ENCODE measurements at places on chromosomes 2 and 18. TPM values are rescaled to one million over a fixed set of nuclear protein-coding genes. Genes with fewer than 3 reads are reported as not detected.

DNA sequence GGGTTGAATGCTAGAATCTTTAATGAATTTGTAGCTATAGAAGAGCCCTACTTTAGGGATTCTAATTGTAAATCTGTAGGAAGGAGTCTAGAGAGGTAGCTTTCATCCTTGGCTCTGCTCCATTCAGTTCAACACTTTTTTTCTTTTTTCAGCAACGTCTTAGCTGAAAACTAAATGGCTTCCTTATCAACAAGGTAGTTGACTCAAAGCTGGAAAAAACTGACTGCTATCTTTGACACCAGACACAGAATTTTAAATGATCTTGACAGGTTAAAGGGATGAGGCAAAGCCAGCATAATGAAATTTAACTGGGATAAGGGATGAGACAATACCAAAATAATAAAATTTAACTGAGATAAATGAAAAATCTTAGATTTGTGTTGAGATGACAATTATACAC lies 54.9 kb downstream of the TMEFF2 start:
- no peak for DNase-seq

DNA sequence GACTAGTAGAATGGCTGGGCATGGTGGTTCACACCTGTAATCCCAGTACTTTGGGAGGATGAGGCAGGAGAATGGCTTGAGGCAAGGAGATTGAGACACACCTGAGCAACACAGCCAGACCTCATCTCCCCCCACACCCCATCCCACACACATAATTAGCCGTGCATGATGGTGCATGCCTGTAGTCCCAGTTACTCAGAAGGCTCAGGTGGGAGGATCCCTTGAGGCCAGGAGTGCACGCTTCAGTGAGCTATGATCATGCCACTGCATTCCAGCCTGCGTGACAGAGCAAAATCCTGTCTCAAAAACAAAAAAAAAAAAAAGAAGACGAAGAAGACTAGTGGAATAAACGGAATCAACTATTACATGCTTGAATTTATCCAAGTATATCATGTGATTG lies 150.0 kb downstream of the STK39 start:
- DNase-seq = no peak

DNA sequence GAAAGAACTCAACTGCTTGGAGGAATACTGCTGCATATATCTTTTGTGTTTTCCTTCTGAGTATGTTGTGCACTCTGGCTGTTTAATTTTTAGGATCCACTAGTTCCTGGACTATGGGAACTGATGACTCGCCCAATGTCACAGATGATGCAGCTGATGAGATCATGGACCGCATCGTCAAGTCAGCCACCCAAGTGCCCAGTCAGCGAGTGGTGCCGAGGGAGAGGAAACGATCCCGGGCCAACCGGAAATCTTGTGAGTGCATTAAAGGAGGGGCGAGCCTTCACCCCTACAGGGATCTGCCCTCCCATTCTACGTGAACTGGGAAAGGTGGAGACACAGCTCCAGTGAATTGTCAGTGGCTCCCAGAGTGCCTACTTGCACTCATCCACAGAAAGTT lies 59.6 kb downstream of the TPGS2 start:
- DNase-seq = no peak

The LYPD6 gene
- 20.5 TPM for polyA plus RNA-seq

GRCh38 chr18:6397931-6398566 lies 16.7 kb downstream of the L3MBTL4 start:
- no peak for DNase-seq

The HNRNPLL gene
- 81.9 TPM for polyA plus RNA-seq

- DNase-seq = no peak
Observed at GRCh38 chr18:79452190-79452990, 56.7 kb downstream of the NFATC1 start.

GRCh38 chr2:191486584-191487320 lies 191.2 kb upstream of the NABP1 start:
- DNase-seq = no peak

DNA sequence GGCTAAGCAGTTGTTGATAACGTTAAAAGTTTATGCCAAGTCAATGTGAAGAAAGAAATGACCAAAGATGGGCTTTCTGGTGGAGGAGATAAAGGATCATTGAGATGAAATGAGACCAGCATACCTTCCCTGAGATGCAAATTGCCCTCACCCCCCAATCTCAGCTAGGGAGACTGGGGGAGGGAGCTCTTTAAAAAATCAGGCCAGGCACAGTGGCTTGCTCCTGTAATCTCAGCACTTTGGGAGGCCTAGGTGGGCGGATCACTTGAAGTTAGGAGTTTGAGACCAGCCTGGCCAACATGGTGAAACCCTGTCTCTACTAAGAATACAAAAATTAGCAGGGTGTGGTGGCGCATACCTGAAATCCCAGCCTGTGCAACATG lies 30.9 kb upstream of the KCMF1 start:
- DNase-seq = no peak

- no peak for DNase-seq
Observed at GRCh38 chr2:128686497-128686859, 367.8 kb upstream of the HS6ST1 start.

The IGFBP2 gene
- polyA plus RNA-seq = 275 TPM

DNA sequence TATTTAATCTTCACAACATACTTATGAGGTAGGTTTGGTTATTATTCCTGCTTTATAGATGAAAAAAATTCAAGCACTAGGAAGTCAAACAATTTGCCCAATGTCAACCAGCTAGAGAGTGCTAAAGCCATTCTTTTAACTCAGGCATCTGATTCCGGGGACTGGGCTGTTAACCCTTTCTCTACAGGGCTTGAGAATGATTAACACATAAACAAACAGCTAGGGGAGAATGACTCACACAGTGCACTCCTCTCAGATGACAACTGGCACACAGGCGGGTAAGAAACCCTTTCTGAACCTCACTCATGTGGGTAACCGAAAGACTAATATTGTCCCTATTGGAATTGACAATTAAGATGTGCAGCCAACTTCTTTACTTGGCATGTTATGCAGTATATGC lies 86.3 kb upstream of the FSHR start:
- DNase-seq = no peak

DNA sequence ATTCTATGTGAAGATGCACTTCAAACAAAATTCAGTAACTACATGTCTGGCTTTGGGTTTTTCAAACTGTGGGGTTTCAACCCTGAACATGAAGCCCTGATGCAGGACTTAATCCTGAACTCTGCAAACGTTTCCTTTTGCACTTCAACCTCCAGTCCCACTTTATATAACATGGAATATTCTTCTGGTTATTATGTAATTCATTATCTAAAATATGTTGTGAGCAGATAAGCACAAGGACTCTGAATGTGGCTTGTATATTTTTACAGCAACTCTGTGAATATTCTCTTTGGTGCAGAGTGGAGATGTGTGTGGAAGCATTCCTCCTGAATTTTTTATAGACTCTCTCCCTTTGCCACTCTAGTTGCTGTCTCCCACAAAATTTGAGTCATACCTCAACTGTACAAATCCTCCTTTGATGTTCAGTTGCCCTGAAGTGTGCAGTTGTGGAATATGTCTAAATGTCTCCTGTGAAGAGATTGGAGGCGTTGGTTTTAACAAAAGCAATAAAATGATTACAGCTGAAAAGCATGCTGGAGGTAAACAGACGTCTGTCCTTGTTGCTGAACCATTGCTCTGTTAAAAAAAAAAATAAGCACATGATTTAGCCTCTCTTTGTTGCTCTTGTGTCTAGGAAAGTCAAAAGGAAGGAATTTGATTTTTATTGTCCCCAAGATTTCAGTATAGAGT lies 205.1 kb upstream of the NRP2 start:
- DNase-seq = no peak

The TPGS2 gene
- polyA plus RNA-seq = 115 TPM

GRCh38 chr2:161954103-161954502 lies 119.9 kb downstream of the DPP4 start:
- no peak for DNase-seq

The TGFA gene
- polyA plus RNA-seq = 16.3 TPM

- no peak for DNase-seq
Observed at GRCh38 chr2:188308483-188308882, 16.8 kb downstream of the GULP1 start.

DNA sequence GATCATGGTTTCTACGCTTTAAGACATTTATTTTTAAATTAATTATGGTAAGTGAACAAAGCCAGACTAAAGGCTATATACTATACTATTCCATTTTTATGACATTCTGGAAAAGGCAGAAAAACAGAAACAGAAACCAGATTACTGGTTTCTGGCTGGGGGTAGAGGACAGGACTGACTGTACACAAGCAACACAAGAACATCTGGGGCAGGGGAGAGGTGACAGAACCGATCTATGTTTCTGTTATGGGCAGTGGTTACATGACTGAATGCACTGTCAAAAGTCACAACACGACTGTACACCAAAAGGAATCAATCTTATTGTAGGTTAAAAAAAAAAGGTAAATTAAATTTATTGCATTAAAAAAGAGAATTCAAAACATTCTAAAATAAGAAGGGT lies 64.7 kb downstream of the PTPN2 start:
- no peak for DNase-seq

GRCh38 chr2:217258170-217258569 lies 398.3 kb upstream of the TNP1 start:
- no peak for DNase-seq

GRCh38 chr18:47815486-47816270 lies 114.8 kb downstream of the SMAD2 start:
- DNase-seq = no peak

The M1AP gene
- 0.87 TPM for polyA plus RNA-seq

GRCh38 chr2:27123302-27124150 lies at the start of gene ABHD1:
Gene ABHD1 (plus strand): TSS chr2:27123815. CDS start chr2:27123949, 134 bp downstream.
- no peak for DNase-seq

DNA sequence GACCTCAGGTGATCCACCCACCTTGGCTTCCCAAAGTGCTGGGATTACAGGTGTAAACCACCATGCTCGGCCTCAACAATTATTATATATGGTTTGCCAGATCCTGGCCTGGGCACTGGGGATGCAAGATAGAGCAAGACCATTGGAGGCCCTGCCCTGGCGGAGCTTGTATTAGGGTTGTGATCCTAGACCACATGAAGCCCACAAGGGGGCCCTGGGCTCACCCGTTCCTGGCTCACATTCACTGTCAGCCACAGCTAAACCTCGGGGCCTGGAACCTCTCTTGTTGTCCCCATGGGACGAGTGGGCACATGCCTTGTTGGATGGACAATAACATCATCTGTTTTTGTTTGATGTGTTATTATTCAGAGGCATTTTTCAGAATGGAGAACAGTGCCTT lies 14.9 kb downstream of the HPCAL1 start:
- DNase-seq = no peak

GRCh38 chr2:30305235-30305634 lies 73.9 kb downstream of the LBH start:
- DNase-seq = no peak

GRCh38 chr2:215839816-215840215 lies 173.5 kb downstream of the MREG start:
- DNase-seq = no peak

- DNase-seq = no peak
Observed at GRCh38 chr2:234861841-234862735, 89.7 kb upstream of the SH3BP4 start.

DNA sequence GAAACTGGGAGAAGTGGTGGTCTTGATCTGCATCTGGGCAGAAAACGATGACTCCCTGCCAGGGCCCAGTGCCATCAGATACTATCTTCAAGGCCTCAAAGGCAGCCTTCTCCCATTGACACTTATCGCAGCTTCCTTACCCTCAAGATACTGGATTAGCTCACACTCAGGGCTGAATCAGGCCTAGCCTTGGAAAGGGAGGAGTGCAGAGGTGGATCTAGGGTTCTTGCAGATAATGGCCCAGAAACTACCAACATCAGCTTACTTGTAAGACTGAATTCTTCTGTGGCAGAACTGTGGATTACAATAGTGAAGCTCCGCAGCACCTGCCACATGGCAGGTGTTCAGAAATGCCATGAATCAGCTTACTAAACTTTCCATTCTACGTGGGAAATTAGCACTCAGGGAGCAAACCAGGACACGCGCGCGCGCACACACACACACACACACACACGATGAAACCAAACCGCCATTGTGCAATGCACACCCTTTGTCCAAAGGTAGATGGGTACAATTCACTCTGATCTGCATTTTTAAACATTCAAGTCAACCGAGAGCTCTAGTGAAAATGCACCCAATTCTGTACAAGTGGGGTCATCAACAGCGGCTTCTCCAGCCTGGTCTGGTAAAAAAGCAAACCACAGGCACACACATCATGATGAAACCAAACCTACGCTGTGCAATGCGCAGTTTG lies 26.3 kb upstream of the TMEM182 start:
- no peak for DNase-seq

The PAIP2B gene
- polyA plus RNA-seq = 18.5 TPM

DNA sequence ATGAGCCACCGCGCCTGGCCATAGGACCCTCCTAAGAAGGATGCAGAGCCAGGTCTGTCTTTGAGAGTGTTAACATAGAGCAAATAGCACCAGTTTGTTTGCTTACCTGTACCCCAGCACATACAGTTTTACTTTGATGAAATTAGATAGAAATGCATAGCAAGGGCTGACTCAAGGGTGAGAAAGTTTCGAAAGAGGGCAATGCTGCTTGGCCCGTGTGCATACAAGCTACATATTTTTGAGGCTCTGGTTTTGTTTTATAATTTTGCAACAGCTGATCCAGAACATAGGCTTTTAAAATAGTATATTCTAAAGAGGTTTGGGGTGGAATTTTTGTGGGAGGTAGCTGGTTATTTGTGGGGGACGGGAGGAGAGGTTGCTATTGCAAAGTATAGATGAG lies 151.7 kb downstream of the MCFD2 start:
- no peak for DNase-seq

DNA sequence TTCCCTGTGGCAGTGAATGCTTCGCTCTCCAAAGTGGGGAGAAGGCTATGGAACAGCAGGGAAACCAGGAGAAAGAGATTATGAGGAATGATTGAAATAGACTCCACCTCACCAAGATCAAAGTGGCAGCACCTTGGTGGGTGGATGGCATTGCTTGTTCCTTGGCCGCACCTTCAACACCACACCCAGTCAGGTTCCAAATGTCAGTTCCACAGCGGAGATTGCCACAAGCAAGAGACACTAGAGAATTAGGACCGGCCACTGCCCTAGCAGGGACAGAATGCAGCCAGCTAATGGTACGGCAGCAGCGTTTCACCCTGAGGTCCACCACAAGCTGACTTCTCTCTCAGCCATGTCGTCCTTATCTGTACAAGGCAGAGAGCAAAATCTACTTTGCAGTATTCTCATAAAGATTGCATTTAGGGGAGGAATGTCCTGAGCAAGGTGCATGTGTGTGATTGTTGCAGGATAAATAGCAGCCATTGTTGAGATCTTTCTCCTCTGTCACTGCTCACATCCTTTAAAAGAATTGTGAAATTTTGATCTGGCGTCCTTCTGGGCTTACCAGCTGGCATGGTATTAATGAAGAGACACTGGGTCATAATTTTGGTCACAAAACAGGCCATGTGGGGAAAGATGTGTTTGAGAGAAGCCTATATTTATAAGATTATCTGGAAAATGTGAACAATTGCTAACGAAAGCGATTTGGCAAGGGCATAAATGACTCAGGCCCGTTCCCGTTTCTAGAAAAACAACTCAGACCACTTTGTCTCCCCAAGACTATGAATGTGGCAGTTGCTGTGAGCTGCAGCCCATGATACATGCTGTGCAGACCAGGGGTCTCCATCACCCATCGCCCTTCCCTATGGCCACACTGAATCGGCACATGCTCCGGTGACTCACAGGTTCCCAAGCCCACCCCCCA lies 228.6 kb upstream of the ID2 start:
- DNase-seq = no peak

GRCh38 chr2:2849464-2850217 lies 518.6 kb upstream of the MYT1L start:
- no peak for DNase-seq

- DNase-seq = no peak
Observed at GRCh38 chr2:96801005-96801785, 14.9 kb upstream of the CNNM3 start.
